MG63 (cell line): ENCODE measurements at places on chromosomes 2 and 18. TPM values are rescaled to one million over a fixed set of nuclear protein-coding genes. Genes with fewer than 3 reads are reported as not detected.

PSMA8 gene
- total RNA-seq, result 0.23 TPM in 1 of 2 replicates, not detected in the other

DNA sequence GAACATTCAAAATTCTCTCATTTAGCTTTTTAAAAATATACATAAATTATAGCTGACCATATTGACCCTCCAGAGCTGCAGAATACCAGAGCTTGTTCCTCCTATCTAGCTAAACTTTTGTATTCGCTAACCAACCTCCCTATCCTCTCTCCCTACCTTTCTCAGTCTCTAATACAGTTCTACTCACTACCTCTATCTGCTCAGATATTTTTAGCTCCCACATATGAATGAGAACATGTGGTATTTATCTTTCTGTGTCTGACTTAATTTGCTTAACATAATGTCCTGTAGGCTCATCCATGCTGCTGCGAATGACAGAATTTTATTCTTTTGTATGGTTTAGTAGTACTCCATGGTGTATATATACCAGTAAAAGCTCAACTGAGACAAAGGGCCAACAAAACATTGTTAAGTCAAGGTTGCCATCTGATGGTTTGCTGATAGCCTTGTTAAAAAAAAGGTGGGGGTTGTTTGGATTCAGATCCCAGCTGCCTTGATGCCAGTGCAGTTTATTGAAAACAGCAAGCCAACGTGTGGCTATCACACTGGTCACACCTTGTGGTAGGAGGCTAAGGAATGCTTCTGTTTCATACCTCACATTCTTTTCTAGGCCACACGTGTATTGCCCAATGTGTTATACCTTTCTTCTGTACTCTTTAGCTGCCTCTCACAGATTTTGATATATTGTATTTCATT lies 101.5 kb downstream of the VWA3B start:
- no peak for DNase-seq

- no peak for DNase-seq
These were observed 327.2 kb upstream of the PKDCC start for GRCh38 chr2:41720331-41721251.

- no peak for DNase-seq
These were observed 250.3 kb upstream of the FOSL2 start for GRCh38 chr2:28142386-28142785.

DNA sequence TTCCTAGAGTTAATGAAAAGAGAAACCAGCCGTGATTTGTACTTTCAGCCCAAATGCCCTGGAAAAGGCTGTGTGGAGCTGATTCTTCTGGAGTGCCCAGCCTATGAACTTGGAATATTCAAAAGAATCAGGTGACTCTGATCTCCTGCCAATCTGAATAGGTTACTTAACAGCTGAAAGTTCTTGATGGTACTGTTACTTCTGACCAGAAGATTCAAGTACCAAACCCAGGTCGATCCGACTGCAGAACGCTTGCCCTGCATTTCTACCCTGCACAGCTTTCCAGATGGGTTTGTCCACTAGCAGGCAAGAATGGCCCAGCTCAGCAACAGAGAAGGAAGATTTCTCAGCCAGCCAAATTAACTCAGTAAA lies 430.4 kb downstream of the PID1 start:
- DNase-seq, result no peak
